ENCODE measurements at places on chromosomes 7 and 10.

- DNase-seq: no peak
Measured at GRCh38 chr7:66974986-66975590, 20.3 kb downstream of the SBDS start.

GRCh38 chr10:47451273-47451997, 32.5 kb downstream of the ANXA8 start:
- DNase-seq: no peak

DNA sequence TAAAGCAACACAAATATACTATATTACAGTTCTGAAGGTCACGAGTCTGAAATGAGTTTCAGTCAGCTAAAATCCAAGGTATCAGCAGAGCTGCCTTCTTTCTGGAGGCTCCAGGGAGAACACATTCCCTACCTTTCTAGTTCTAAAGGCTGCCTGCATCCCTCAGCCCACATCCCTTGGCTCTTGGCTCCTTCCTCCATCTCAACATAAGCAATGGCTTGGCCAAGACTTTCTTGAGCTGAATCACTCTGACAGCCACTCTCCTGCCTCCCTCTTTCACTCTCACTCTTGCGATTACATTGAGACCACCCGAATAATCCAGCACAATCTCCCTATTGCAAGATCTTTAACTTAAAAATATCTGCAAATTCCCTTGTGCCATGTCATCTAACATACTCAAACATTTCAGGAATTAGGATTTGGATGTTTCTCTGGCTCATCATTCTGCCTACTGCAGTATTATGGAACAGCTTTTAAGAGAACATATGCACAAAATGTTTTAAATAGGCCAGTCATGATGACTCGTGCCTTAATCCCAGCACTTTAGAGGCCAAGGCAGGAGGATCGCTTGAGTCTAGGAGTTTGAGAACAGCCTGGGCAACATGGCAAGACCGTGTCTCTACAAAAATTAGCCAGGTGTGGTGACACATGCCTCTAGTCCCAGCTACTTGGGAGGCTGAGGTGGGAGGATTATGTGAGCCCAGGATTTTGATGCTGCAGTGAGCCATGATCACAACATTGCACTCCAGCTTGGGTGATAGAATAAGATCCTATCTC, 144.2 kb upstream of the VSTM2A start:
- DNase-seq: no peak

DNA sequence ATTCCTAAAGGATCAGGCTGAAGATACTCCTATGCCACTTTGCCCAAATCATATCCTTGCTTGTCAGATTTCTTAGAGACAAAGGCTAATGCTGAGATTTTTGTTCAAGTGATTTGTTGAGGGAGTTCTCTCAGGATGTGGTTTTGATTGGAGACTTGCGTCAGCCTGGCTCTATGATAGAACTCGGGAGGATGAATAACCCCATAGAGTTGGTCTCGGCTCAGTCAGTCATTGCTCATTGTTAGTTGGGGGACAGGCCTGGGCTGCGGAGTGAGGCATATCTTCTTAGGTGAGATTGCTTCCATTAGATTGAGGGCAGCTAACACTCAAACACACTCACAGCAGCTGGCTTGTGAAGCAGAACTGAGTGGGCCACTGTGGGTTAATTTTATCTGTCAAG, 203.4 kb downstream of the KIF20B start:
- no peak for DNase-seq

DNA sequence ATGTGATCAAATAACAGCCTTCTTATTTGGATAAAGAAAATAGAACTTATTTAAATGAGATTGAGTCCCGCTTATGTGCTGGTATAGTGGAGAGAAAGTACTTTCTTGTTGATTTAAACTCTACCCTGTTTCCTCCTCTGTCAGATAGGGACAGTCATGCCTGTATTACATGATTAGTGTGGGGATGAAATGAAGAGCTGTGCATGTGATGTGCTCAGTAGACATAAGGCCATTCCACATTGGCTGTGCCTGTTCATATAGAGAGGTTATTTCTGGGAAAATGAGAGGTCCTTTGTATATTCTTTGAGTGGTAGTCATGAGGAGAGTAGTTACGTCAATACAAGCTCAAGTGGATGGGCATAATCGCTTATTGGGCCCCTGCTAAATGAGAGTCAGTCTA, 5.7 kb downstream of the MTURN start:
- no peak for DNase-seq

- no peak for DNase-seq
Measured at GRCh38 chr10:33875924-33876583, 541.6 kb upstream of the NRP1 start.

DNA sequence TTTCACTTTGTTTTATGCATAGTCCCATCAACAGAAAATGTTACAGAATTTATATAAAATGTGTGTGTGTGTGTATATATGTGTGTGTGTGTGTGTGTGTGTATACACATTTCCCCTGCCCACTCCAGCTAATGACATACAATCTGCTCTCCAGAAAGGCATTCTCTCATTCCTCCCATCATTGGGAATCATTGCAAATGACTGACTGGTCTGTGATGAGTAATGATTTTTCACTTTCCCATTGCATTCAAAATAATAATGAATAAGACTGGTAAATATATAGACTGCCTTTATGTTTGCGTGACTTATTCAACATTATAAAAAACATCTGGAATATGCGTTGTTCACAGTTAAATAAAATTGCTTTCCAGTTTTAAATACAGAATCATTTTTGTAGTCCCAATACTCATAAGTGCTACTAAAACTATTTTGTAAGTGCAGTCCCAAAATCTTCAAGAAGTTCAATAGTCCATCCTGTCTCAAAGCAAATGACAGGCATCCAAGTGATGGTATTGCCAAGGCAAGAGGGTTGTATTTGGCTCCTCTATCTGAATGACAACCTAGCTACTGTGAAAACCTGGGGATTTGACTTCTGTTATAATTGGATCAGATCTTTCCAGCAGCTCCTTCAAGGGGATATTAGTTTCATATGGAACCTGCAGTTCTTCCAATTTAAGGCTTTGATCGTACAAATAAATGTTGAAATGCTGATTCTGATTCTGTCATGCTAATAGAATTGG, 150.9 kb downstream of the POLR1F start:
- DNase-seq: no peak

DNA sequence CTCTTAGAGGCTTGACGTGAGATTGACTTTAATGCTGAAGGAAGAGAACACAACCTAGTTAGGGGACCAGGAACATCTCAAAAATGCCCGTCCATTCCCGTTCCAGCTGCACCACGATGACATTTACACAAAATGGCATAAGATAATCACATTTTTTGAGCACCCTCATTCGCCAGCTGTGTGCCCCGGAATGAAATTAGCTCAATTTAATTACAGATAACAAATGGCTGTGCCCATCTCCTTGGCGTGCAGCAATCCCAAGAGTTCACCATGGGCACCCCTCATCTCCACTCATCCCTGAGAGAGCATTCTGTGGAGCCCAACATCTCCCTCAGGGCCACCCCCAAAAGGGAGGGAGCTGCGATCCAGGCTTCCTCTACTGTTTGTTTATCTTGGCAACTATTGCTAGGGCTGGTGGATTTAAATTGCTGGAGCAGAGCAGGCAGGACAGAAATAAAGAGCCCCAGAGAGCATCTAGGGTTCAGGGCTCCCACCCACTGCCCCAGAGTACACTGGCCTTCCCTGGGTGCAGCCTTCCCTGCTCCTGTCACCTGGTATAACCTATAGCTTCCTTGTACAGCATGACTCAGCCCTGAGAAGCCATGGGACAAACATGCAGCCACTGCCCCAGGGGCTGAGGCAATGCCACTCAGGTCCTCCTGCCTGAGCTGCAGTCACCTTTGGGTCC, 263.5 kb downstream of the ZEB1 start:
- DNase-seq: no peak

DNA sequence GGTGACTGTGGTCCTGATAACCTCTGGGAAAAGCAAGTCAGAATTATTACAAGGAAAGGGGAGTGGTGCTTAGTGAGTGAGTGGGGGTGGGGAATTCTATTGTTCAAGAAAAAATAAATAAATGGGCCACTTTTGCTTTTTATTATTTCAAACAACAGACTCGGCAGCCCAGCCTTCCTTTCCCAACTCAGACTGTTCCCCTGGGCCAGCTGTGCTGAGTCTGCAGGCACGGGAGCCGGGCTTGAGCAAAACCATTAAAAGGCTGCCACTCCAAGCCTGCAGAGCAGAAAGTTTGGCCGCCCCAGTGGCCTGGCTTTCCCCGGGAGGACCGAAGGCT, 90.0 kb downstream of the PLXNA4 start:
- no peak for DNase-seq

DNA sequence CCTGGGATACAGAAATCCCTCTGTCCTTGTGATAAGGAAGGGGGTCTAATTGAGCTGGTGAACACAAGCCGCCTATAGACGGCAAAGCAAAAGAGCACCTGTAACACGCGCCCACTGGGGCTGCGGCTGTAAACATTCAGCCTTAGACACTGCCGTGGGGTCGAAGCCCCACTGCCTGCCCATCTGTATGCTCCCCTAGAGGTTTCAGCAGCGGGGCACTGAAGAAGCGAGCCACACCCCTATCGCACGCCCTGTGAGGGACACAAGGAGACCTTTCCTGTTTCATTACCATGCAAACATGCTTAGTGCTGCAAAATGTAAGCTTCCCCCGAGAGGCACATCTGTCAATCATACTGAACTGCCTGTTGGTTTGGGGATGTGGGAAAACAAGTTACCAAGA, 82.1 kb downstream of the NRP1 start:
- DNase-seq: no peak

DNA sequence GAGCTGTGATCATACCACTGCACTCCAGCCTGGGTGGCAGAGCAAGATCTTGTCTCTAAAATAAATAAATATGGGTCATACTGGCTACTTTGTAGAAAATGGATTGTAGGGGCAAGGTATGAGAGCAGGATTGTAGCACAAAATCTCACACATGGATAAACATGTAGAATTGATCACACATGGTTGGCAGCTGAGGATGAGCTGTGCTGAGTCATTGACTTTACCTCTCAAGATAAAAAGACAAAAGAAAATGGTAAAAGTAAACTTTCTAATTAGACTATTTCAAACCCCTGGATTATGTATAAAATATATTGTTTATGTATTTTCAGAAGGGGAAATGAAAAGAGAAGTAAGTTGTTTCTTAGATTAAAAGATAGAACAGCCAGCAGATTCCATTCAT, 69.3 kb downstream of the APBB1IP start:
- no peak for DNase-seq

DNA sequence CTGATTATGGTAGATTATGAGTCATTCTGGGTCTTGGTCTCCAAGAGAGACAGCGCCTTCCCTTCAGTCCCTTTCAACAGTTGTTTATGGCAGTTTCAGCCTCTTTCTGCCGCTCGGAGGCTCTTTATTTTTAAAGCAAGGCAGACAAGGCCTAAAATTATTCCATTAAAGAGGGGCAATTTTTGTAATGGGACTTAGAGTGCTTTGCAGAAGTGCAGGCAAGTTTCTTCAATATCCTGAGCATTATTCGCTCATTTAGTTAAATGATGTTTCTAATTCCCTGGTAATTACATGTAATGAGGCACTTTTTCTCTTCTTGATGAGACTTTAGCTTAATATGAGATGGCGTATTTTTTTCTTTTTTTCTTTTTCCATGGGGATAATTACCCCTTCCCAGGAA, 33.6 kb downstream of the BUB3 start:
- DNase-seq: no peak

Measured in NCI-H526 treated with DMSO at 0.1 percent for 48 hours (cell line).